ENCODE measurements at places on chromosomes 1 and 21.

GRCh38 chr1:6762060-6762459 is 23.2 kb upstream of the CAMTA1 start:
- no peak for DNase-seq

DNA sequence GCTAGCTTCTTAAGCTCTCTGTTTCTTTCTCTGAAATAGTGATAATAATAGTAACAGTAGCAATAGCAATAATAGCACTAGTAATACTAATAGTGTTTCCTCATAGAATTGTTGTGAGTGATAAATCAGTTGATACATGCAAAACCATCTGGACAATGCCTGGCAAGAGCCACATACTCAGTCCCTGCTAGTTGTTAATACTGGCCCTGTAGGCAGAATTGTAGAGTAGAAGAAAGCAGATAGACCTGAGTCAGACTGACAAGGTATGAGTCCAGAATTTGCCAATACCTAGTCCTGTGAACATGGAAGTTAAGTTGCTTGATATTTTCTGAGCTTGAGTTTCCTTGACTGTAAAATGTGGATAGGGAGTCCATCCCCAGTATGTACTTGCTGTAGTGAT is 171.9 kb downstream of the C1orf21 start:
- no peak for DNase-seq

DNA sequence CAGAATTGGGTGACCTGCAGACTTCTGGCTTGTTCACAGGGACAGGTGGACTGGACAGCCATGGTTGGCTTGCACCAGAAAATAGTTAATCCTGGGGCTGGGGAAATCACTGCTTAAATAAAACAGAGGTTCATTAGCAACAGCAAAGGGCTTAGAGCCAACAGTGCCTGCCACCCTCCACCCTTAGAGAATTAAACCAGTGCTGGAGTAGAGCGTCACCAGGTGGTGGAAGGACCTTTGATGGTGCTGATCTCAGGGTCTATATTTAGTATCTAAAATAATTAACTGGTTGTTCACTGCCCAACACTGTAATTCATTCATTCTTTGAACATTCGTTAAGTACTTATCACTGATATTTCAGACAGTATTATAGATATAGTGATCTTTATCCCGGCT is 34.7 kb upstream of the PDE9A start:
- no peak for DNase-seq

DNA sequence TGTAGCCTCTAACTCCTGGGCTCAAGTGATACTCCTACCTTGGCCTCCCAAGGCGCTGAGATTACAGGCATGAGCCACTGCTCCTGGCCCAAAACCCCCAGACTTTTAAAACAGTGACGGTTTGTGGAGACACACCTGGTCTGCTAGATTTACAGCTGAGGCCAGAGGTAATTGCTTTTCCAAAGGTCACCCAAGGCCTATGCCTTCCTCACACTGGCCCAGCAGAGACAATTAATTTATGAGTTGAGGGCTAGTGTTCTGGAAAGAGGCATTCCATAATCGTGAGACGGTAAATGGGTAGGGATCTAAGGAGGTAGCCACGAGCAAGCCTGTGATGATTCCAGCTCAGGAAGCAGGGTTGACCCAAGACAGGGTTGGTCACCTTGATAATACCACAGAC is 12.4 kb upstream of the PARP1 start:
- DNase-seq, result no peak

DNA sequence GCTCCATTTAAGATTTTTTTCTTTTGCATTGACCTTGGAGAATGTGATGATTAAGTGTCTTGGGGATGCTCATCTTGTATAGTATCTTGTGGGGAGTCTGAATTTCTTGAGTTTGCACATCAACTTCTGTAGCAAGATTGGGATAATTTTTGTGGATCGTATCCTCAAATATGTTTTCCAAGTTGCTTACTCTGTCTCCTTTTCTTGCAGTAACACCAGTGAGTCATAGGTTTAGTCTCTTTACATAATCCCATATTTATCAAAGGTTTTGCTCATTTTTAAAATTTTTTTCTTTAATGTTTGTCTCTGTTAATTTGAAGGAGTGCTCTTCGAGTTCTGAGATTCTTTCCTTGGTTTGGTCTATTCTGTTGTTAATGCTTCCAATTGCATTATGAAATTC is 41.7 kb upstream of the ANGPTL1 start:
- no peak for DNase-seq

GRCh38 chr1:32239790-32240139 is 7.3 kb upstream of the FAM167B start:
- DNase-seq, result peak; percentile 65

- DNase-seq, result no peak
Measured at GRCh38 chr1:54070171-54070837, 16.9 kb downstream of the TCEANC2 start.

- DNase-seq, result no peak
Measured at GRCh38 chr1:50631161-50631560, 207.9 kb upstream of the DMRTA2 start.

GRCh38 chr1:176119549-176119948 is 87.5 kb downstream of the COP1 start:
- no peak for DNase-seq

DNA sequence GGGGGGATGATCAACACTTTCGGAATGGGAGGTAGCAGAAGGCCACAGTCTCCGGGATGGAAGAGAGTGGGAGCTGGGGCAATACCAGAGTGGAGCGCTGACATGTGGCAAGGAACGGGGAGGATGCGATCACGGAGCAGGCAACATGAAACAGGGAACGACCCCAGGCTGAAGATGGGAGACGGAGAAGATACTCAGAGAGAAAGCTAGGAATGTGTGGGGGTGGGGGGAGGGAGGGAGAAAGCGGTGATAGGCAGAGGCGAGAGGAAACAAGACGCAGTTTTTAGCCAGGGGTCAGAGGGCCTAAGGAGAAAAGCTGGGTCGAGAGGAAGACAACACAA is 577 bp downstream of the RAB3GAP2 start:
- no peak for DNase-seq

DNA sequence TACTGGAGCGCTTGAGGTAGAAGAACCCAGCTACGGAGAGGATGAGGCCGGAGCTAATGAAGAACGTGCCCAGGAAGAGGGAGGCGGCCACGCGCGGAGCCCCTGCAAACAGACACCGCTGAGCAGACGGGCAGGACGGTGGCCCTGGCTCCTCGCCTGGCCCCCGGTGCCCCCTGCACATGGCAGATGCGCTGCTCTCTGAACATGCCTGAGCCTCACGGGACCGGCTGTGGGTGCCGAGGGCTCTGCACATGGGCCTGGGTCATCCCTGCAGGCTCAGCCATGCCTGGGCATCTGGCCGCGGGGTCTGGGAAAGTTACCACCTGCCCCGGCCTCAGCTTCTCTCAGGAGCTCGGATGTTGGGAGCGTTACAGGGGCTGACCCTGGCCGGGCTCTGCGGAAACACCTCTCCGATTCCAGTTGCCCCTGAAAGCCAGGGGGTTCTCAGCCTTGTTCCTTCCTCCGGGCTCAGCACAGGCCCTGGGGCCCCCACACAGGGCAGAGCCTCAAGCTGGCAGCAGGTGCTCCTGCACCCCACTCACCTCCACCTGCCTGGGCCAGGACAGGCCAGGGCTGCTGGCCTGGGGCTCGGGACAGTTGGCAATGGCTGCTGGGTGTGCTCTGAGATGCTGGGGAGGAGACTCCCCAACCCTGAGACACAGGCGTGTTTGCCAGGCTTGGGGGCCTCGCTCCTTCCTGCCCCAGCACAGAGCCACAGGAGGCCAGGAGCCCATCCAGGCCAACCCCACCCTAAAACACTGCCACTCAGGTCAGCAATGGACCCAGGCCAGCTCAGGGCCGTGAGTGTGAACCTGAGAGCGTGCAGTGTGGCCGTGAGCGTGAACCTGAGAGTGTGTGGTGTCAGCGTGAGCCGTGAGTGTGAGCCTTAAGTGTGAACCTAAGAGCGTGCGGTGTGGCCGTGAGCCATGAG is 12.1 kb upstream of the RNF223 start:
- no peak for DNase-seq

GRCh38 chr1:61270761-61271411 is 188.5 kb downstream of the NFIA start:
- DNase-seq, result no peak

GRCh38 chr1:232962761-232963745 is 12.6 kb downstream of the NTPCR start:
- no peak for DNase-seq

GRCh38 chr1:47650611-47651010 is 212.8 kb downstream of the FOXD2 start:
- peak; percentile 21 for DNase-seq

DNA sequence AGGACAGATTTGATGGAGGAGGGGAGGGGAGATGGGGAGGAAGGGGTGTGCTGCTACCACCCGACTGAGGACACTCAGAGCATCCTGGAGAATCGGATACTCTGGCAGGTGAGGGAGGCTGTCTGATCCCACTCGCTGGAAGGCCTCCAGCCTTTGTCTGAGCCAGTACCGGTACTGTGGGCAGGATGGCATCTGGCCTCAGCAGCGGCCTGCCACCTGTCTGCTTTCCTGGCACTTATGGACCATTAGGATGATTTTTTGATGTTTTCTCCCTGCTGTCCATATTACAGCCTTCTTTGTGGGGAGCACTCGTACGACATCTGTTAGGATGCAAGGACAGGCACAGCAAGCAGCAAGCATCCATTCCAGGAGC is 11.5 kb downstream of the ATP2B4 start:
- no peak for DNase-seq

DNA sequence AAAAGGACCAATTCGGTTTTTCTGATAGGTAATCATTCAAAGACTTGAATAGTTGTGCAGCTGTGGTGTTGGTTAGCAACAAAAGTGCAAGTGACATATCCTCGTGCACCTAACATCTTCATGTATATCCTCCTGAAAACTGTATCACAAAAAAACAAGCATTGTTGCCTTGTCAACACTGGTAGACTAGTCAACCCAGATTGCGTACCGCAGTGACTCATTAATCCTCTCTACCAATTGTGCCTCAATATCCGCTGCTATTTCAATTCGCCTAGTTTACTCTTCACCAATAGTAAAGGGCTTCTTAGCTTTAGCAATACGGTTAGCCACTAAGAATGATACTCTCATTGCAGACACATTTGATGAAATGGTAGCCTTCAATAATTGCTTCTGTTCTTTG is 3.5 kb downstream of the HHAT start:
- DNase-seq, result no peak

- DNase-seq, result no peak
Measured at GRCh38 chr1:21289700-21290545, at the start of gene ECE1. Gene ECE1, minus strand, starts transcription at chr1:21290463. Its CDS starts 49 bp downstream, at chr1:21290414.

DNA sequence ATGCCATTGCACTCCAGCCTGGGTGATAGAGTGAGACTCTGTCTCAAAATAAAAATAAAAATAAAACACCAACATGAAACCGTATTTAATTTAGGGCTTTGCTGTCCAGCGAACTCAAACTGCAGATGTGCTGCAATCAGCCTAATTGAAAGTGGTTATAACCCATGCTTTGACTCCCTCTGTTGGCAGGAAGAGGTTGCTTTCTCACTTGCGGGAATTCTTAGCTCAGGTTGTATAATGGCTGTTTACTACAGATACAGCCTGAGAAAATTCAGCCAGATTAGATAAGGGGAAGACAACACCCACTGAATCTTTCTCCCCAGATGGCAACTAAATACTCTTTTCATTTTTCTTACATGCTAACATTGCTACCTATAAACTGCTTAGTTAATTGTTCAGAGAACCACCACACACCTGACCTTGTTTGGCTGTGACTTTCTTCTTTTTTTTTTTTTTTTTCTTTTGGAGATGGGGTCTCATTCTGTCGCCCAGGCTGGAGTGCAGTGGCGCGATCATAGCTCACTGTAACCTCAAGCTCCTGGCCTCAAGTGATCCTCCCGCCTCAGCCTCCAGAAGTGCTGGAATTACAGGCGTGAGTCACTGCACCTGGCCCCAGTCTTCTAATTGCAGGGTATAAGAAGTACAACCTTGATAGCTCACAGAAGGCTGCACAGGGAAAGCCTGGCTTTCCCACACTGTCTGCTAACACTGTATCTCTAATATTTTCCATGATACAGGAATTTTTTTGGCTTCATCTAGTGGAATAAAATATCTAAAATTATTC is 34.6 kb downstream of the DNTTIP2 start:
- DNase-seq, result peak; percentile 69

- no peak for DNase-seq
Measured at GRCh38 chr1:150309758-150310508, 11.4 kb upstream of the PRPF3 start.

DNA sequence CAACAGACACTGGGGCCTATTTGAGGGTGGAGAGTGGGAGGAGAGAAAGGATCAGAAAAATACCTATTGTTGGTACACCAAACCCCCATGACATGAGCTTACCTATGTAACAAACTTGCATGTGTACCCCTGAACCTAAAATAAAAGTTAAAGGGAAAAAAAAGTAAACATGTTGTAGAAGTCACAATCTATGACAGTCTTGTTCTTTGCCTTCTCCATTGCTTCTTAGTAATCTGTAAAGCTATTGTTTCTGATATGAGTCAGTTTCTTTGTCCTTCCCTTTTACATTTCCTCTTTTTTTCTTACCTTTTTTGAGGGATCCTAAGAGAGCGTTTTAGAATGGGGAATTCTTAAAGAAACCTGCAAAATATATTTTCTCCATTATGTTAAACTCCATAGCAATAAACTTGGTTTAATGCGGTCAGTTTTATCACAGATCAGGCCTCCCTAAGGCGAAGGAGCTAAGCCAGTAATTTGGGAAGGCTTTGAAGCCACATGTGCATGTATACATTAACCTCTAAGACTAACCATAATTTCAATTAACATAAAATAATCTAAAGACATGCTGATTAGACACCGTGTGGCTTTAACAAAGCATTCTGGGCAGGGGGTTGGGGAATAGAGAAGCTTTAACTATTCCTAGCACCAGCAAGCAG is 77.8 kb upstream of the C1orf105 start:
- DNase-seq, result no peak

GRCh38 chr1:32988665-32989064 is 24.1 kb upstream of the RNF19B start:
- DNase-seq, result peak; percentile 75

DNA sequence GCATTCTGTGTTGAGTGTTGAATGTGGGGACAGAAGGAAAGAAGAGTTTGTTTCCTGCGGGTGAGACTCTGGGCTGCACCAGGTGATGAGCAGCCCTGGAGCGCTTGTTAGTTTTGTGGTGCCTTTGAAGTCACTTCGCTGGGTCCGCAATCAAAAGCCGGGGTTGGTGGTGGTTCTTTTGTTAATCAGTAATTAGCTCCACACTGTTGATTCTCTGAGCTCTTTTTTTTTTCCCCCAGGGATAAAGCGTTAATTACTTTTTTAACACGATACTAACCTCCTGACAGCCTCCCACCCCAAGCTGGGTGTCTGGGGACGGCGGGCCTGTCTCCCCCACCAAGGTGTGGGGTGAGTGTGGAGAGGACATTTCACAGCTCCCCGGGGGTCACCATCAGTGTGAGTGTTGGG is 56.6 kb downstream of the AGPAT3 start:
- DNase-seq, result no peak

DNA sequence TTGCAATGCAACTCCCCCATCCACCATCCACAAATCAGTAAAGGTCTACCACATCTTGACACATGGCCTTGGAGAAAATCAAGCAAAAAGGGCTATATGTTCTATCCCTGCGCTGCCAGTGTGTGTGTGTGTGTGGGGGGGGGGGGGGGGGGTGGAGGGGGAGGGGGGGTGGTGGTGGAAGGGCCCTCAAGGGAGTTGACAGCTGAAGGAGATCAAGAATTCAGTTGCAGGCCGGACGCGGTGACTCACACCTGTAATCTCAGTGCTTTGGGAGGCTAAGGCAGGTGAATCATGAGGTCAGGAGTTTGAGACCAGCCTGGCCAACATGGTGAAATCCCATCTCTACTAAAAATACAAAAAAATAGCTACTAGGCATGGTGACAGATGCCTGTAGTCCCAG is 37.6 kb upstream of the CLIC4 start:
- DNase-seq, result no peak

- DNase-seq, result no peak
Measured at GRCh38 chr1:243316366-243316989, 60.6 kb downstream of the SDCCAG8 start.

All from sigmoid colon (tissue), 7 donors.